Right hindlimb (tissue), 1 donor: ENCODE measurements at places on chromosomes 7 and 10.
A peak's percentile ranks its signal among the peaks of the same experiment; 100 is the strongest.

- no peak for DNase-seq
Observed at GRCh38 chr7:1586827-1587705, 17.2 kb upstream of the PSMG3 start.

DNA sequence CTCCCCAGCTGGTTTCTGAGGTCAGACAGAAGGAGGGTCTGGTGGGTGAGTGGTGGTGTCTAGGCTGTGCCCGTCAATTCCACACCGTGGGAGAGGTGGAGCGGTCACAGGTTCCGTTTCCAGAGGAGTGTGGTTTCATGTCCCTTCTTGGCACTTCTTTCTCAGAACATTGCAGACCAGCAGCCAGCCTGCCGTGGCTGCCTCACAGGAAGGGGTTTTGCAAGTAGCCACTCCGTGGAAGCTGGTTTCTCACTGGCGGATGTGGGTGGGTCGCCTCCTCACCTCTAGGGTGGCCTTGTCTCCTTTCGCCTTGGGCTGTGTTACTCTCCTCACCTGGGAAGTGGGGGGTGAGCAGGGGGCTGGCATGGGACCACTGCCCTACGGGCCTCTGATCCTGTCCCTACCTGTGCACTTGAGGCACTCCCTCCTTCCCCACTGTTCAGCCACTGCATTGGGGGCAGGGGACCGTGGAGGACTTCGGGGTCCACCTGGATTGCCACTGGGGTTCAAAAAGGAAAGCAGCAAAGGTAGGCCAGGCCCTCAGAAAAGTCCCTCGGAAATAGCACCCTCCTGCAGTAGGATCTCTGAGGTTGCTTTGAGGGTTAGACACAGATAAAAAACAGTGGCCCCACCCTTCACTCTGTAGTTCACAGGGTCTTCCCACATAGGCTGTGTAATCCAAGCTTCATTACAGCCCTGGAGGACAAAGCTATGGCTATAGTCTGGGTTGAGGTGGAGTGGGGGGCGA lies 33.9 kb downstream of the TSPAN14 start:
- no peak for DNase-seq

DNA sequence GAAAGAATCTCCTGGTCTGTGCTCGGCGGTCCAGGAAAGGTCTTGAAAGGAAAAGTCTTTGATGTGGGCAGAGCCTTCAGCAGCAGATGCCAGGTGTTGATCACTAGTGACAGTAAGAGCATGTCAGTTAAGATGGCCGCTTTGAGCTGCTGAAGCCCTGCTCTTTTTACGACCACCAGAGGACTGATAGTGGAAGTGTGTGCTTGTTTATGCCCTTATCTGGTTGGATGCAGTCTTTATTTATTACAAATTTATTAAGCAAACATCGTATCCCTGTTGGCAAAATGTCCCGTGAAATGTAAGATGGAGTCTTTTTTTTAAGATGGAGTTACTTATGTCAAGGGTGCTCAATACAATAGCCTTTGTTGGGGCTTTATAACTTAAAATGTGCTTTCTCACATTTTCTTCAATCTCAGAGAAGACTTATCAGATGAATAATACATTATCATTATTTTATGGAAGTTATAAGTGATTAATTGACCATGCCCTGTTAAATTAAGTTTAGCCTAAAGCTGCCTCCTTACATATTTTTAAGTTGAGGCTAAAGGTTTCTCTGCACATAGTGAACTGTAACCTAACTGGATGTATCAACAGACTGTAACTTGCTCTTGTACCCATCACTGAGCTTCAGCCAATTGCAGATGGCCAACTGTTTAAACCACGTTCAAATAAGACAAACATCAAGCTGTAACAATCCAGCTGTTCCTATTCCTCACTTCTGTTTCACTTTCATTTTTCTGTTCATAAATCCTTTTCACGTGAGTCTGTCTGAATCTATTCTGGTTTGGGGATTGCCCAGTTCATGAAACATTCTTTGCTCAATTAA lies 97.4 kb upstream of the PIK3CG start:
- DNase-seq: no peak

GRCh38 chr10:89042562-89042961 lies 52.0 kb downstream of the FAS start:
- no peak for DNase-seq

- no peak for DNase-seq
Observed at GRCh38 chr7:20577441-20578071, 37.9 kb upstream of the ABCB5 start.

DNA sequence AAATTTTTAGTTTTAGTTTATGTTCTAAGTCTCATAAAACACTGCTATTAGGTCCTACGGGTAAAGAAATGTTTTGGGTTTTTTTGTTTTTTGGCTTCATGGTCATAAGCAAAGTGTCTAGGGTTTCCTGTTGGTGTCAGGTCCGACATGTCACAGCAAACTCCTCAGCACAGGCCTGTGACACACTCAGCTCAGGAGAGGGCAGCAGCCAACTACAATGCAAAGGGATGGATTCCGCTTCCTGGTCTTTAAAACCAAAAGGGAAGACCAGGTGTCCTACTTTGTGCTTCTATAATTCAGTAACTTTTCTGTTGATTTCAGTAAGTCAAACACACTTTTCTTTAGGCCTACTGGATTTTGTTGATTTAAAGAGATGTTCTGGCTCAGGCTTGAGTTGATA lies 83.8 kb upstream of the MACROH2A2 start:
- DNase-seq: no peak

DNA sequence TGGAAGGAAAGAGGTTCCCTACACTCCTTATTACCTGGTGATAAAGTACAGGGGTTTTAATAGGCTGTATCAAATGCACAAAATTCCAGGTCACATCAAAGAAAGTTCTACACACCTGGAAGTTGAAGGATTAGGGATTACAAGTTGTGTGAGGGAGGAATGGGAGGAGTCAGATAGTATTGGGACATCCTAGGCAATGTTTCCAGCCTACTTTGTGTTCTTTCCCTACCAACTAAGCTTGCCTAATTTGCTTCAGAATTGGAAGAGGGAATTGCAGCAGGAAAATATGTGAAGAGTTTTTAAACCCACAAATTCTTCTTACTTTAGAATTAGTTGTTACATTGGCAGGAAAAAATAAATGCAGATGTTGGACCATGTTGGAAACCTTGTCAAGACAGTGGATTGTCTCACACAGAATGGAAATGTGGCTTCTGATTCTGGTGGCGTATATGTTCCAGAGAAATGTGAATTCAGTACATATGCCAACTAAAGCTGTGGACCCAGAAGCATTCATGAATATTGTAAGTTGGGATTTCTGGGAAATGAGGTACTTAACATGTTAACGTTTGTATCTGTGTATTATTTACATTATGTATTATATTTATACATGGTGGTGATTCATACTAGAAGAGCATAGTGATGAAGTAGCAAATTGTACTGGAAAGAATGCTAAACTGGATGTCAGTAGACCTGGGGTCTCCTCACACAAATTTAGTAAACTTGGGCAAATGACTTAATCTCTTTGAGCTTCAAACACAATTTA lies at the start of gene LIPM:
LIPM (plus strand) TSS at position 208 of the 763 bp plus-strand sequence; CDS start at position 375, 167 bp downstream.
- DNase-seq: no peak

GRCh38 chr7:90896458-90896857 lies 300.3 kb downstream of the CDK14 start:
- no peak for DNase-seq

DNA sequence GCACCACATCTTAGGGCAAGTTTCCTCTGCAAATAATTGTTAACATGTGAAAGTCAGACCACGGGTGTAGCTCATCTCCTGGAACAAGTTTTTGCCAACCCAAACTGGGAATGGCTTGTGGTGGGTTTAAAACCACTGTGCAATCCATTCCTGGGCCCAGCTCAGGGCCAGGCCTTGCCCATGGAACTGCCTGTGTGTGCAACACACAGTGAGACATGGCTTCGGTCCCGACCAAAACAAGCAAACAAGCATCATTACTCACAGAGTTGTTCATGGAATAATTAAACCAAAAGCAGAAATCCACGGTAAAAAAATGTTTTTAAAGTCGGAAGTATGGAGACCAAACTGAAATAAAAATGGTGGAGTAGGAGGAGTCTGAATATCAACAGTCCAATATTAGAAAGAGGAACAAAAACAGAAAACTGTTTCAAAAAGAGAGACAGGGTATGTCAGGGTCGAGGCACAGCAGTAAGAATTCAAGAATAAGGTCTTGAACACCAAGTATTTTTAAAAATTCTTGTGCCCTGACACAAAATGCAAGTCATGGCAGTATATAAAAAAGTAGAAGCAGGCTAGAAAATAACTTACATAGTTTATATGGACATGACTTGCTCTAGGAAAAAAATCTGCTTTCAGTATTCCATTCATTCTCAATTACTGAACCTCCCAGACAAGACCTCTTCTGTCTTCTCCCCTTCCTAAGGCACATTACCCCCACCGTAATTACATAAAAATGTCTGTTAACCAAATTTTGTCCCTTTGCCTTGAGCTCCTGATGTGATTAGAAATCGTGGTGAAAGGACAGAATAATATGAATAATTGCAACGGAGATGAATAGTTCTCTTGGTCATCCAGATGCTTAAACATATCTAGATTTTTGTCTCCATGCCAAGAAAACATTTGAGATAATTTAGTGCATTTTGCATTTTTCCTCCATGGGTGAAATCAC lies 88.4 kb downstream of the FAS start:
- DNase-seq: peak; percentile 33

GRCh38 chr10:80320377-80320776 lies 30.9 kb upstream of the MAT1A start:
- no peak for DNase-seq

DNA sequence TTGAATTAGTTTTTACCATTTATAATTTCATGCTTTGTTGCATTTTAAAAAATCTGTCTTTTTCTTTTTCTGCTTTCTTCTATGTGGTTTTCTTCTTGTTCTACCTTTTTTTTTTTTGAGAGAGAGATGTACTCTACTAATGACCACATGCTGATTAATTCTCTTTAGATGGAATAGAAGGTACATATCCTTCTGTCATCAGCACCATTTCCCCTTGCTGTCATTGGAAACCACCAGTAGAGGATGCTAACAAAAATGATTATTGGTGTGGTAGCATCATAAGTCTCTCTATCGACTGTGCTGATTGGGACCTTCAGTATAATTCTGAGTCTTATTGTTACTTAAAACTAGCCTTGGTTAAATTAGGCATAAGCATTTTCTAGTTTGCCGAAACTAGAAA lies 3.6 kb downstream of the ZEB1 start:
- DNase-seq: no peak

DNA sequence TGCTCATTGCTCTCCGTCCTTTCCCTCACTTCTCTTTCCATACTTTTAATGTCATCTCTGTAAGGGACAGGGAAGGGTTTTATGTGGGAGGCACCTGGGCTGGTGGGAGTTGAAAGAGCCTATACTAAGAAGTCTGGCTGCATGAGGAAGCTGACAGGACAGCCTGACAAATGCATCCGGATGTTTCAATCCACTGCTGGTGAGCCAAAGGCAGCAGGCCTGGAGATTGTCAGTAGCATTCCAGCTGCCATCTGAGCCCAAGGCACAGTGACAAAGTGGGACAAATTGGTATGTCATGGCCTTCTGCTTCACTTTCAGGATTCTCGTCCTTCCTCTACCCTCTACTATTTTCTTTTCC lies 218.4 kb downstream of the STK31 start:
- DNase-seq: peak; percentile 22

DNA sequence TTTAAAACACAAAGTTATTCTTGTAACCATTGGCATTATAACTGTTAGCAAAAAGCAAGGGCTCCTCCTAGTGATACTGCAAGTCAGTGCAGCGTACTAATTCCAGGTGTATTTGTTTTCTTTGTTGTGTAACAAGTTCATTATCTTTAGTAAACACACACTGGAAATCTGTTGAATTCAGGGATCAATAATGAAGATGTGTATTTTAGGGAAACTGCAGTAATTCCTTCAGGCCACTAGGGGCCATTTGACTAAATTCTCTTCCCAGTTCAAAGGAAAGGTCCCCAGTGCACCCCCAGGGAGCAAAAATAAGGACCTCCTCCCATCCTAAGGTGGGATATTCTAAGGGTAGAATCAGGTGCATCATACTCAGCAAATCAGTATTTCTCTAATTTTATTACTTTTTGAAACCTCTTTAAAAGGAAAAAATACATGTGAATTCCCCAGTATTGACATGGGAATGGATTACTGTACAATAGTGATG lies 158.6 kb upstream of the LYZL1 start:
- DNase-seq: no peak

DNA sequence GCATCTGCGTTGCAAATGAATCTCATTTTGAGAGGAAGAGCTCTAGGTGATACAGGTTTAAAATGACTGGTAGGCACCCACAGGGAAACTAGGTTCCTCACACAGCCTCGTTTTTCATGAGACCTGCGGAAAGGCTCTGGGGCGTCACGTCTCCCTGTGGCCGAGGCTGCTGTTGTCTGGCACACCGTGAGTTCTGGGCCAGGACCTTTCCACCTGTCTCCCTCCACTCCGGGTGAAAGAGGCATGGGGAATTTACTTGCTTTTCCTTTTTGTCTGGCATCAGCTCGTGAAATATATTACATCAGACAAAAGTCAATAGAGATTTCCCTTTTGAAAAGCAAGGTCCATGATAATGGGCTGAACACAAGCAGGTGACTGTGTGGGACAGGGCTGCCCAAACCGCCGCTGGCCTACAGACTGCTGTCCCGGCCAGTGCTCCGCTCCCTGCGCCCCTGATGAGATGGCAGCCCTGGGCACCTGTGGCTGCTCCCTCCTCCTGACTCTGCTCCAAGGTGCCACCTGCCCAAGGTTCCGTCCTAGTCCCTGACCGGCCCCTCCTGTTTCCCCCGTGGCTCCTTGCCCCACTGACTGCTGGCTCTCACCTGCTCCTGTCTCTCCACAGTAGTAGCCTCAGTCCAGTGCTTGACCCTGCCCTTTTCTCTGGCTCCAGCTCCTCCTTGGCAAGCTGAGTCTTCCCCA lies 109.6 kb downstream of the NKX6-2 start:
- DNase-seq: no peak

- no peak for DNase-seq
Observed at GRCh38 chr10:80414142-80414895, 6.0 kb downstream of the PRXL2A start.

GRCh38 chr7:42161719-42162118 lies 75.3 kb downstream of the GLI3 start:
- no peak for DNase-seq

DNA sequence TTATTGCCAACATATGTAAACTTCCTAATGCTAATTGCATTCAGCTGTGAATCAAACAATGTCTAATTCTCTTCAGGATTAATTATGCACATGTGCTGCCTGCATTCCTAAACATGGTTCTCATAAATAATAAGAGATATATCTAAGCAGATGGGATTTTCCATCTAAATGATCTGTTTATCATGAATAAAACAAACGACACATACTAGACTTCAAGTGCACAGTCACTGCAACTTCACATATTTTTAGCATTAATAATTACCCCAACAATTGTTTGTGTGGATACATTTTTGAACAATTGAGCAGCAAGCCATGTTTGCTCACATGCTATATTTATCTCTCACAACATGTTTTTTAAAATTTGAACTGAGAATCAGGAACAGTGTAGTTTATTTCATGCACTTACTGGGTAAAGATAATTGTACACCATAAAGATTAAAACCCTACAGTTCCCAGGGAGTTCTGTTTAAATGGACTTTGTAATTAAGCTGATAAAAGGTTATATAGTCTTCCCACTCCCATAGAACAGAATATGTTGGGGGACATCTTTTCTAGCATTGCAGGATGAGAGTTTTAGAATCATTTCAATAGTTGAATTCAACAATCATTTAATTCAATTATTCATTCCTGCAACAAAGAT lies 378.5 kb downstream of the MDFIC start:
- DNase-seq: no peak

- DNase-seq: no peak
Observed at GRCh38 chr7:139471740-139472353, 11.6 kb downstream of the KLRG2 start.
